ENCODE measurements at places on chromosomes 3 and 15.

DNA sequence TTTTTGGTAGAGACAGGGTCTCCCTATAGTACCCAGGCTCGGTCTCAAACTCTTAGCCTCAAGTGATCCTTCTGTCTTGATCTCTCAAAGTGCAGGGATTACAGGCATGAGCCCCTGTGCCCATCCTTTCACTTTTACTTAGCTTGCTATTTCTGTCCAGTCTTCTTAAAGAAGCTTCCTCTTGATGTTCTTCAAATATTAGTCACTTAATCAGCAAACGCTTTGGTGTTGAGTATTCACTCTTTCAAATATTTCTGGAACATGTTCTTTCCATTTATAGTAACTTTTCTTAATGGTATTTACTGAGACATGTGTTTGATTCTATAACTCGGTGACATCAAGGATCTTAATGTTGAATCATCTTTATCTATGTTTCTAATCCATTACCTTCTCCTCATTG lies 122.1 kb downstream of the CNTN6 start:
- DNase-seq: peak; percentile 6

- DNase-seq: peak; percentile 49
Observed at GRCh38 chr3:149628957-149629670, 28.7 kb downstream of the WWTR1 start.

DNA sequence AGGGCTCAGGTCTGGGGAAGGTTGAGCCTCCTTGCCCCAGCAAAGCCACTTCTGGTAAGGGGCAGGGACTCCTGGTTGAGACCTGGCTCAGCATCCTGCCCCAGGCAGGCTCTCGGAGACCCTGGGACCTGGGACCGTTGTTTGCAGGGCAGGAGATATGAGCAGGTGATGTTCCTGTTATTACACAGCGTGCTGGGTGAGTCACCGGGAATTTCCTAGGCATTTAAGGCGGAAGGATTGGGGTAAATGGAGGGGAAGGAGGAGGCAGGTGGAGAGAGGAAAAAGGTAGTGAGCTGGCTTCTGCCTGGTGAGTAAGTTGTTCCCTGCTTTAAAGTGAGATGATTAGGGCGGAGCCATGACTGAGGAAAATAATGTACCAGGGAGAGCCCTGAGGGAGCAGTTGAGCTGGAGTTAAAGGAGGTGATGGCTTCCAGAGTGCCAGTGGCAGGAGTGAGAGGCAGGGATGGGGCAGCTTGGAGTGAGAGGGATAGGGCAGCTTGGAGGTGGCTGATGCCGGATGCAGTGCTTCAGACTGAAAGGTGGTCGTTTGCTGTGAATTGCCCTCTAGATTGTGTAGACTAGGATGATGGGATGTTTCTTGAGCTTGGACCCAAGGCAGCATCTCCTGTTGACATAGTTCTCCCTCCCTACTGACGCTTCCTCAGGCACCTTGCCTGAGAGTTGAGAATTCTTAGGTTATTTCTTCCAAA lies 79.4 kb downstream of the AAGAB start:
- DNase-seq: peak; percentile 40

DNA sequence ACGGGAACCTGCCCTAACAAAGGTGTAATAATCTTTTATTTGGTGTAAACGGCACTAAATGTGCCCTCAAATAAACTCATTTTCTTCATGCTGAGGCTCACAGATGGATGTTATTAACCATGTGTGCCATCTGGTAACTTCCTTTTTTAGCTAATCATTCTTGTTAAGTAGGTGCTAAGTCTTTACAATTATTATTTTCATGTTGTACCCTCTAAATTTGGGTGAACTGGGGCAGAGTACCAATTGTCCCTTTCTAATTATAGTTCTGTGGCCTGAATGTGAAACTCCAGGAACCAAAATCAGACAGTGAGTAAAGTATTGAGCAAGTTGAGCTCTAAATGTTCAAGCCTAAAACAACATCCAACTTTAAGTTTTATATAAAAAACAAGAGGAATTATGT lies 220.7 kb upstream of the CADM2 start:
- DNase-seq: no peak

DNA sequence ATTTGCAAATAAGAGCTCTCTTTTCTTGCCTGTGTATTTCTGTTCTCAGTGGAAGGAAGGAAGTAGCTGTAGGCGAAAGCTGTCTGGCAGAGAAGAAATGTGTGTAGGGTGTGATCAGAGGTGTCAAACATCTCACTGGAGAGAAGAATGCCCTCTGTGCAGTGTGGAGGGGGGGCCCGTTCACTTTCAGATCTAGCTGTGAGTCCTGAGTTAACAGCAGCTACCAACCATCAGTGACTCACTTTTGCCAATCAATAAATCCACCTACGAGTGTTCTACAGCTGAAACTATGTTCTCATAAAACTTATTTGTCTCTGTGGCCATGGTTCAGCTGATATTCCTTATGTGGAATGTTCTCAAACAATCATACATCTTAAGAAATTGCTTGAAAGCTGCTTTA lies 103.7 kb downstream of the FRMD4B start:
- DNase-seq: no peak

DNA sequence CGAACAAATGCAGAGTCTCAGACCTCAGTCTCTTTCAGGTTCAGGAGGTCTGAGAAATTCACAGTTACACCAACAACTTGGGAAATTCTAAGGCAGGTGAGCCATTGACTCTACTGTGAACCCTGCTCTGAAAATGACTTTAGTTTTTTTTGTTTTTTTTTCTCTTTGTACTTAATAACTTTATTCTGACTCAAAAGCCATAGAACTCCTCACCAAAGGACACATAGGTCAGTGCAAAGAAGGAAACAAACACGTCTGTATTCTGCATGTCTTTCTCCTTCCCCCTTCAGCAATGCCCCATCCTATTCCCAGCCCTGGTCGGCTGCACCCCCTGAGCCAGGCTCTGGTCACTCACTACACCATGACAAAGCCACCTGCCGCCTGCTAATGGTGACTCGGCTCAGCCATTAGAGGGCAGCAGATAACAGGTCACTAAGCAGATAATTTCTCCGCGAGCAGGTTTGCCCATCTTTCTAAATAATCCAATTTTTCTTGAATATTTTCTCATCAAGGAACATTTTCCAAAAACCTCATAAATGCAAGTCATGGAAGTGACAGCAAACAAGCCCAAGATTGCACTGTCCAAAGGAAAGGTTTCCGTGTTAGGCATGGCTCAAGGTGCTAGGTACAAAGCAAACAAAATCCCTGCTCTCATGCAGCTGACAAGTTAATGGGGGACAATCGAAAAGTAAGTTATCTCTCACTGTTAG lies 37.7 kb downstream of the TM4SF4 start:
- DNase-seq: peak; percentile 57

DNA sequence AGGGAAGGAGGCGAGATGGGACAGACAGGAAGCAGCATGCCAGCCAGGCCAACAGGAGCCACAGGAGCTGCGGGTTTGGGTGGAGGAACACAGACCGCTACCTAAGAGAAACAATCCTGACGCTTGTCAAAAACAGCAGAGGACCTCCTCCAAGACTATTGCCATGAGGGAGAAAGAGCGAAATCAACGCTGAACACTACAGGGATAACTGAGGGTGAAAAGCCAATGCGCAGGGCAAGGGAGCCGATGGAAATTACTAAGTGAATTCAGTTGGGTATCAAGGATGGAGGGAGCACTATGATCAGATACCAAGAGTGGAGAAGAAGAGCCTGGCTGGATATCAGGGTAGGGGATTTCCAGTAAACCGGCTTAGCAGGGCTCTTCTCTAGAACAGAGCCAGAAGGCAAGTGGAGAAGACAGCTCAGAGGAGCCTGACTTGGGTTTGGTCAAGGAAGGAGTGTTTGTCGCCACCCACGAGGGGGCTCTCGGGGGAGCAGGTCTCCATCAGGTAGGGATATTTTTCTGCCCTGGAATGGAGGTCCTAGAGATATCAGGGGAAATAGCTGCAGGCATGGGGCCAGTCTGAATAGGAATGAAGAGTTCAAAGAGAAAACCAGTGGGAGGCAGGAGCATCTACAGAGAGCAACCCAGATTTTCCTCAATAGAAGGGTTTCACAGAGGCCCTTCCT lies 48.4 kb downstream of the SLC41A3 start:
- no peak for DNase-seq

DNA sequence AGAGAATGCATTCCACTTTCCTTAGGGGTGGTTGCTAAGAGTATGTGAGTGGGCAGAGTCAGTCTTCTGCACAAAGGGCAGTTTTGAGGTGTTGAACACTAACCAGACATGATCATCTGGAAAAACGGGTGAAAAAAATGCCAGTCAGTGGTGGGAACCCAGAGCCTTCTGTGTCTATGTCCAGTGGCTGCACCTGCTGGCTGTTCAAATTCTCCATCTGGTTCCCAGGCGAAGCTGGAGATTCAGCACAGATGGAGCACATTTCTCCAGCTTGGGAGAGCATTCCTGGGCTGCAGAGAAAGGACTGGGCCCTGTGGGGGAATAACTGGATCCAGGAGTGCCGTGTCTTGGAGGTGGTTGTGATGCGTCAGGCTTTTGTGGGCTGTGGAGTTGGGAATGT lies 74.1 kb downstream of the TRAK1 start:
- DNase-seq: no peak

- peak; percentile 78 for DNase-seq
Observed at GRCh38 chr3:71130471-71131374, 452.8 kb downstream of the FOXP1 start.

Measured in foreskin fibroblast (primary cell).